ENCODE measurements at places on chromosomes 16 and 17. TPM values are rescaled to one million over a fixed set of nuclear protein-coding genes. Genes with fewer than 3 reads are reported as not detected.

STX1B gene
- 9.1 TPM for total RNA-seq

SLFN14 gene
- 1.0 TPM for total RNA-seq

CDH15 gene
- 4.2 TPM for total RNA-seq

KAT2A gene
- 28.9 TPM for total RNA-seq

ASPHD1 gene
- 4.8 TPM for total RNA-seq

CETP gene
- total RNA-seq, result 1.8 TPM

TP53TG3B gene
- total RNA-seq, result not detected

TPSB2 gene
- 5.2 TPM for total RNA-seq

GJC1 gene
- total RNA-seq, result 34.3 TPM

KRTAP3-2 gene
- not detected for total RNA-seq

C17orf113 gene
- total RNA-seq, result 7.9 TPM

HSD17B1 gene
- 1.1 TPM for total RNA-seq

PRR14 gene
- total RNA-seq, result 26.1 TPM

MYH11 gene
- 190 TPM for total RNA-seq

KRT28 gene
- total RNA-seq, result 0.27 TPM

TNFRSF17 gene
- not detected for total RNA-seq

TBC1D3 gene
- not detected for total RNA-seq

SNF8 gene
- 64.2 TPM for total RNA-seq

KRTAP1-5 gene
- total RNA-seq, result not detected

KLHL10 gene
- total RNA-seq, result 0.16 TPM

PITPNM3 gene
- 5.3 TPM for total RNA-seq

NME1 gene
- total RNA-seq, result 40.1 TPM

CCL15 gene
- total RNA-seq, result not detected

MED13 gene
- 193 TPM for total RNA-seq

SLC38A8 gene
- total RNA-seq, result 6.6 TPM

KRTAP2-1 gene
- not detected for total RNA-seq

CCDC92B gene
- 2.5 TPM for total RNA-seq

POLDIP2 gene
- 52.9 TPM for total RNA-seq

CES1 gene
- total RNA-seq, result 5.8 TPM

C16orf89 gene
- total RNA-seq, result 1.2 TPM

TNK1 gene
- total RNA-seq, result 2.4 TPM

ABCA6 gene
- 29.4 TPM for total RNA-seq

SMURF2 gene
- 84.8 TPM for total RNA-seq

ABCC6 gene
- total RNA-seq, result 3.0 TPM

MEIOB gene
- total RNA-seq, result 0.60 TPM

SCGB1C2 gene
- total RNA-seq, result not detected

IL17C gene
- total RNA-seq, result not detected

SOX15 gene
- 3.2 TPM for total RNA-seq

TNP2 gene
- total RNA-seq, result not detected

GAN gene
- total RNA-seq, result 21.2 TPM

PSME3IP1 gene
- total RNA-seq, result 94.4 TPM
